Stimulated activated memory B cell treated with anti-CD40 and anti-IgM and Interleukin-4, amounts not matched to agents 10 μg/mL and 1 μg/mL and 100 μg/mL, for 72 hours (primary cell): ENCODE measurements at places on chromosomes 11 and 22.

- no peak for ATAC-seq
These were observed 8.3 kb downstream of the PPFIBP2 start for GRCh38 chr11:7522121-7522520.

DNA sequence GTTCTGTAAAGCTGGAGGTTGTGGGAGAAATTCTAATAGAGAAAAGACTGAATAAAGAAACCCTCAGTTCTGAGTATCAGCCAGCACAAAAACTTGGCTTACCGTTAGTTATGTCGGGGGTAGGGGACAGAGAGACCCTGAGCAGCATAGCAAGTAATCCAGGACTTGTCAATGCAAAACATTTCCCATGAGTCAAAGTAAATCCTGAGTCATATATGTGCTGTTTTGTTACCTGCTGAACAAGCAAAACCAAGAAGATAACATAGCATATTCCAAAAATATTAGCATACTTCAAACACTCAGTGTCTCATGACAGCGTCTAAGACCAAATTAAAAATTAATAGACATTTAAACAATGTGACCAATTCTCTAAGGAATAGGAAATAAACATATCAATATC lies 75.1 kb upstream of the LUZP2 start:
- no peak for ATAC-seq

DNA sequence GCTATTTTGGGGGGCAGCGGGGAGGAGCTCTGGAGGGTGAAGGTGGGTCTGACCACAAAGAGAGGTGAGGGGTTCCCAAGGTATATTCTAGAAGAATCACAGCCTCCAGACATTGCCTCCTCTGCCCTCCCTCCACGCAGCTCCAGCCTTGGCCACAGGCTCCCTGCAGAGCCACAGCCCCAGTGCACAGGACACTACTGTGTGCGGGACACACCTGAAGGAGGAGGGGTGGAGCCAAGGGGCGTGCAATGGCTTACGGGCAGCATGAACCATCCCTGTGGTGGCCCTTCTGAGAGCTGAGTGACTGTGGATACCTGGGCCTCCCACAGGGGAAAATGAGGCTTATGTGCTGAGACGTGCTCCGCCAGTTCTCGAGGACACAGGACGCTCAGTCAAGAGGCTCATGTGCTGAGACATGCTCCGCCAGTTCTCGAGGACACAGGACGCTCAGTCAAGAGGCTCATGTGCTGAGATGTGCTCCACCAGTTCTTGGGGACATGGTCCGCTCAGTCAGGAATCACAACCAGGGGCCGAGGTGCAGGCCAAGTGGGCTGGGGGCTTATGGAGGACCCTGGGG lies 417.3 kb downstream of the SHANK2 start:
- no peak for ATAC-seq

GRCh38 chr22:48323746-48324145 lies 1503.9 kb downstream of the BRD1 start:
- ATAC-seq = no peak

DNA sequence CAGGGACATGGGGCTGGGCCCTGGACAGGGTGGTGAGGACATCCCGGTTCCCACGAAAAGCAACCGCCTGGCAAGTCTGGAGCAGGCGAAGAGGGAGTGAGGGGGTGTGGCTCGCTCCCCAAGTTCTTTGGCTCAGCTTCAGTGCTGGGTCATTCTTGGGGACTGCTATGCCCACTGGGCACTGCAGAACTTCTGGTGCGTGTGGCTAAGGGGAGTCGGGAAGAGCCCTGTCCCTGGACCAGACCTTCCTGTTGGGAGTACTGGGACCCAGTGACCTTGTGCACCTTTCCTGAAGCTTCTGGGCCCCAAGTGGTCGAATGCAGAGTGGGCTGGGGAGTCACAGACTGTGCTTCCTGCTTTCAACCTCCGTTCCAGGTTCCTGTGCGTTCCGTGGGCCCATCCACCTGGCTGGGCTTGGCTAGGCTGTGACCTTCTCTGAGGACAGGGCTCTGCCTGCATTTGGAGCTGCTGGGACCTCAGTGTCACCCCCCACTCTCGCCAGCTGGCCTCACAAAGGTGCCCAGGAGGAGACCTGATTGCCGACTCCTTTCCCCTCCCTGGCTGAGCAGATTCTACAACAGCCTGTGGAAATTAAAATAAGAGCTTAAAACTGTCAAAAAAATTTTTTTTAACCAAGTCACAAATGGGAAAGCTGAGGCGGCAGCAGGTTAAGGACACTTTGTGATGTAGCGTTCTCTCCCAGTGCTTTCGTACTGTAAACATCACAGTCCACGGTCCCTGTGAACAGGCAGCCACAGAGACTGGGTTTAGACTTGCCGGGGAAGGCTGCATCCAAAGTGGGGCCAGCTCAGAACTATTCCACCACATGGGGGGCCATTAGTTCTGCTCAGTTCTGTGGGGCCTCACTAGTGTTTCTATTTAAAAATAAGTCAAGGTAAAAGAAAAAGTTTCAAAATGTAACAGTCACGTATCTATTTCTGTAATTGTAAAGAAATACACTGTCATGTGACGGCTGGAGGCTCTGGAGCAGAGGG lies 63.8 kb upstream of the WNT7B start:
- no peak for ATAC-seq

DNA sequence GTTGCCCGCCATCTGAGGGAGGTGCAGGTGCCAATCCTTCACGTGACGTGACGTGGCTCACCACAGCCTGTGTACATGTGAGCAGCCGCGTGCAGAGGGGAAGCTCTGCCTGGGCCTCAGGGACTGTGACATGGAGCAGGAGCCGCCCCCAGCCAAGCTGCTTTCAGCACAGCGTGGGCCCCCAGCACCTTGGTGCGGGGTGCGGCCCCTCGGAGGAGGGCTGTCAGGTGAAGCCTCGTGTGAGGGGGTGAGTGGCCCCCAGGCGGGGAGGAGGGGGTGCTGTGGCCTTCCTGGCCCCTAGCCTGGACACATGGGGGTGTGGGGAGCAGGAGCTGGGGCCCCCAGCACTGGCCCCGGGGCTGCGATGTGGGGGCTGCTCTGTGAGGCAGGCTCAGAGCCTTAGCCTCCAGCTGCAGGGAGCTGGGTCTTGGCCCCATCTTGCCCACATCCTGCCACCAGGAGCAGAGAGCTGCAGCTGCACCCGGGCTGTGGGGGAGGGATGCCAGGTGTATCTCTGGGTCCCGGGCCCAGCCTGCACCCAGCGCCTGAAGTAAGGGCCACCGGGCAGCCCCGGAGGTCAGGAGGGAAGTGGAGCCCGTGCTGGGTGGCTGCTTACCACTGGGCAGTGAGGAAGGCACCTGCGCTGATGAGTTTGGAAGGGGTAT lies at the start of gene ADORA2A:
Gene ADORA2A (plus strand): TSS at position 100 of the 665 bp plus-strand sequence. CDS start 5,806 bp downstream, outside the sequence.
- peak; percentile 88 for ATAC-seq

DNA sequence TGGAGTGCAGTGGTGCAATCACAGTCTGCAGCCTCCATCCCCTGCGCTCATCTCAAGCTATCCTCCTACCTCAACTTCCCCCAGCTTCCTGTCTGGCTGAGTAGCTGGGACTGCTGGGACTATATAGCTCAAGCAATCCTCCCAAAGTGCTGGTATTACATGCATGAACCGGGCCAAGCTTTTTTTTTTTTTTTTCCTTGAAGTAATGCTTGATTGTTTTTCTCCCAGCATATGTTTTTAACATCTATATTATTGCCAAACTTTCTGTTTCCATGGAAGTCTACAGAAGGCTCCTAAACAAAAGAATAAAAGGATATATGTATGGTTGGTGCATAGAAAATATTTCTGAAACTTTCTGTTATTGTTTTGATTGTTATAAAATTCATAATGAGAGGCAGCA lies 853.6 kb downstream of the KCNA4 start:
- no peak for ATAC-seq

DNA sequence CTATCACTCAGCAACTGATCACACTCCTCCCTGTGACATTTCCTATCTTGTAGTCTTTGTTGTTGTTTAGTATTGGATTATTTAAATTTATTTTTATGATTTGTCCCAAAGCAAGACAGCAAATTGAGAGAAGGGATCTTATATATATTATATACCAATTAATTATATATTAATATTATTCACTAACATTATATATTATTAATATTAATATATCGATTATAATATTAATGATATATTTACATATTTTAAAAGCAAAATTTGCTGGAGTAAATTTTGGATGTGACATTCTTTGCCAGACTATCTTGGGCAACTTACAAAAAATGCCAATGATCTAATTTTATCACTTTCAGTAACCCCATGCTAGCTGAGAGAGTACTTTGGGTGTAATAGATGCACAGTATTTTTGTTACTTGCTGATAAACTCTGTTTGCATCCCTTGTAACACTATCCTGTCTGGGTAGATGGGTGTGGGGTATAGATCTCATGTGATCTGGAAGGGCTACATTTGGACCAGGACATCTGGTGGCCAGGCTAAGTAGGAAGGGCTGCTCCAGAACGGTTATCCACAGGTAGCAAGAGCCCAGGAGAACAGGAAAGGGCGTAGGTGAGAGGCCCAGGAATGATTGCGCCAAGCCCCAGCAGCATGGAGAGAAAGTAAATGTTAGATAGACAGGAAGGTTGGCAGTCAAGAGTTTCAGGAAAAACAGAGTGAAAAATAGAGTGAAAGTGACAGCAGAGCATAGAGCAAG lies 608.6 kb upstream of the KIRREL3 start:
- ATAC-seq = no peak

DNA sequence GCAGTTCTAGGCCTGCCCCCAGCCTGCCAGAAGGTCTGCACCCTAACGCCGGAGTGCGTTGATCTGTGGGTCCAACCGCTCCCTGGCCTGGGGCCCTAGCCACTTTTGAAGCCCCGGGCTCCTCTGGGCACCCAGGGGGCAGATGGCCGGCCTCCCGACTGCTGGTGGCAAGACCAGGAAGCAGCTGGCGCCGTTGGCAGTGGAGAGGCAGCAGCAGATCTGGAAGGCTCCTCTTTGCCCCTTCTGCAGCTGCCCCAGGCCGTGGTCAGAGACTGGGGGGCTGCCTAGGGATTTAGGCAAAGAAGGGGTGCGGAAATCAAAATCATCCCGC lies 445 bp upstream of the VWCE start:
- ATAC-seq = no peak
